Stimulated activated CD8-positive, alpha-beta memory T cell treated with anti-CD3 and anti-CD28 coated beads, Interleukin-15, amount 100 ng/mL, for 48 hours (primary cell): ENCODE measurements at places on chromosomes 16 and 17.

DNA sequence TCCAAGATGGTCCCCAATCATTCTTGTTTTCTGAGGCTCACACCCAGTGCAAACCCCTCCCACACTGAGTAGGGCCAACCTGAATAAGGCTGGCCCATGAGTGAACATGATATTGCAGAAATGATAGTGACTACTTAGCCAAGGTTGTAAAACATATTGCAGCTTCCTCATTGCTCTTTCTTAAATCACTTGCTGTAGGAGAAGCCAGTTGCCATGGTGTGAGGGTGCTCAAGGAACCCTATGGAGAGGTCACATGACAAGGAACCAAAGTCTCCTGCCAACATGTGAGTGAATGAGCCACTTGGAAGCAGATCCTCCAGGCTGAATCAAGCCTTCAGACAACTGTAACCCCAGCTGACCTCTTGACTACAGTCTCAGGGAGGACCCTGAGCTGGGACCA, 191.4 kb downstream of the RGS9 start:
- DNase-seq: no peak

DNA sequence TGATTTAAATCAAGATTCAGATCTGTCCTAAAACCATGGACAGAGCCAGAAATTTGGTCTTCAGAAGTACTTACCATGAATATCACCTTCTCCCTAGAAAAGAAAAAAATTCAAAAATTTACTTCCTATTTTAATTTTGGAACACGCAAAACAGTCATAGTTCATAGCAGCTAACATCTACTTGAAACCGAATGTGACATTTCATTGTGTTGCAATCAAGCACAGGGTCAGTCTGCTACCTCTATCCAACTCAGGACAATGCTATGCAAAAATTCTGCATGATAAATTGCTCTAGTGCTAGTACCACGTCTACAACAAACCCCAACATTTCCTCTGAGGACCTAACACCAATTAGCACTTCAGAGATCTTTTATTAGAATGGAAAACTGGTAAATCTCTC, 7.7 kb downstream of the JPT1 start:
- DNase-seq: no peak

GRCh38 chr17:44971776-44972483, 3.8 kb upstream of the C1QL1 start:
- DNase-seq: peak; percentile 37

GRCh38 chr17:35082073-35082657, 18.7 kb upstream of the RFFL start:
- DNase-seq: no peak

- DNase-seq: no peak
These were observed 11.5 kb downstream of the TRIM25 start for GRCh38 chr17:56902348-56902747.

DNA sequence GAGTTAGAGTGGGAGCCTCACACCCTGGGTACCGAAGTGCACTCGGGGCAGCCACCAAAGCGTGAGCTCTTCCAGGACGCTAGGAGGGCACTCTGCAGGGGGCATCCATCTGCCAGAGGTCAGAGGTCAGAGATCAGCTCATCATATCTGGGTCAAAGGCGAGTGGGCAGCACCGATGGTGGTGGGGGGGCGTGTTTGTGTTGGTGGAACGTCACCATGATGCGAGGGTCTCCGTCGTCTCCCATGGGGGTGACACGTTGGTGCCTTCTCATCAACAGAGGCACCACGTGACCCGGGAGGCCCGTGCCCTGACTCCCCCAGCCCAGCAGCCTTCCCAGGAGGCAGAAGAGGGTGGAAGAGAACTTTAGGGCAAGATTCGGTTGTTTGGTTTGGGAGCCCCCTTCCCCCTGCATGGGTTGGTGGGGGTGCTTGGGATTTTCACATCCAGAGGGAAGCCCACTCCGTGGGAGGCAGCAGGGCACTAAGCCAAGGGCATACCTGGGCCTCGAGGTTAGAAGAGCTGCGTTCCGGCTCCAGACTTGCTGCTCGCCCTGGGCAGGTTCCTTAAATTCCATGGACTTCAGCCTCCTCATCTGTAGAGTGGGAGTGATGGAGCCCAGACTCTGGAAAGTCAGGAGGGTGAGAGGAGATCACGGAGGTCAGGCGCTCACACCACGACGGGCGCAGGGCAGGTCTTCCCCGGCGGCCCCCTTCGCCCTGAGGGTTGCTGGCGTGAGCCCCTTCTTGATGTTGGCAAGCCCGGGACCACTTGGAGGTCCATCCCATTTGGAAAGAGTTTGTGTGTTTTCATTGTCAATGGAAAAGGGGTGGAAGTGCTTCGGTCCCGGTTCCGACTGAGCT, 14.0 kb downstream of the CRISPLD2 start:
- DNase-seq: no peak
